ENCODE measurements at places on chromosomes 3 and 15.

DNA sequence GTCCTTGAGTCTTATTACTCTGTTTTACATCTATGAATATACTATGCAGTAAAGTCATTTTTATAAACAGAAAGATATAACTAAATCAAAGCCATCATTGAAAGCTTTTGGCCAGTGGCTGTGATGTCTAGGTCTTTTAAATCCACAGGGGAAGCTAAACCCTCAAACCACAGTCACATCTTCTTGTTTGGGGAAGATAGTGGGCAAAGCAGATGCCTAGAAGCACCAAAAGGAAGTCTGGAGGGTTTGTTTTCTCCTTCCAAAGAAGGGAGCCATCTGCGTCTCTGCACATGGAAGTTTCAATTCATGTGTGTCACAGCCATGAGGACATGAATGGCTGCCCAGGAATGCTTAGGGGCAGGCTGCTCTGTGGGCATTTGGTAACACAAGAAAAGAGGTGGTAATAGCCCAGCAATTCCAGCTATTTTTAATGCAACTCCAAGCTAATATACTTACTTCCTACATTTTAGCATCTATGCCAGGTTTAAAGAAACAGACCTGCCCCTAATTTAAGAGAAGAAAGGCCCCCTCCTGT is 322.2 kb downstream of the SLC9A9 start:
- DNase-seq = no peak

GRCh38 chr3:56304069-56304468 is 164.2 kb downstream of the ERC2 start:
- DNase-seq = no peak

DNA sequence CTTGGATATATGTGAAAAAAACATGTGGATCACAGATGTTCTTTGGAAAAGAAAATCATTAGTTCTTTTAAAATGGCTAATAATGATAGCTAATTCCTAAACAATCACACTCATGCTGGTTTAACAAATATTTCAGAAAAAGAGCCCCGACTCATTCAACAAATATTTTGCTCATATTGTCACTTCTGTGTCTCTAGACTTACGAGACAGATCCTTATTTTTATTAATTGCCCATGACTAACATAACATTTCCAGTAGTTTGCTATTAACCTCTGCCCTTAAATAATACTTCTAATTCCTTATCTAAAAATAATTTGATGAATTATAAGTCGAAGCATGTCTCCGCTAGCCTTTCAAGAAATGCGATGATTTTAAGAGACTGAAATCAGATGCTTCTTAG is 70.4 kb downstream of the SATB1 start:
- DNase-seq = no peak

- DNase-seq = no peak
These were observed 1.1 kb downstream of the TCTA start for GRCh38 chr3:49413338-49413734.

DNA sequence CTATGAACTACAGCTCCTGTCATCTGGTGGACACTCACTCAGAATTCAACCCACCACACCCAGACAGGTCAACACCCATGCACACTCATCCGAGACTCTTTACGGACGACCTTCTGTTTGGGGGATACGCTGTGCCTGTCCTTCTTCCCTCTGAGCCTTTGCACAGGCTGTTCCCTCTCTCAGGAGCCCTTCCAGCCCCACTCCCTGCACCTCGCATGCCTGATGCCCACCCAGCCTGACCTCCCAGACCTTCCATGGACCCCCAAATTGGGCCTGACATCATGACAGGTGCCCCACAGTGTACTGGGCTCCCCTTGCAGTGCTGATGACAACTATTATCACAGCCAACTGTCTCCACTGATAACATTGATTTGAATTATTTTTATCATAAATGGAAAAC is 135.8 kb downstream of the NSMCE3 start:
- DNase-seq = no peak

GRCh38 chr3:160027541-160028195 is 39.0 kb downstream of the IL12A start:
- no peak for DNase-seq

- DNase-seq = no peak
These were observed 106.5 kb upstream of the ACP3 start for GRCh38 chr3:132210476-132211346.
